ENCODE measurements at places on chromosomes 1 and 21. TPM values are rescaled to one million over a fixed set of nuclear protein-coding genes. Genes with fewer than 3 reads are reported as not detected.

DNA sequence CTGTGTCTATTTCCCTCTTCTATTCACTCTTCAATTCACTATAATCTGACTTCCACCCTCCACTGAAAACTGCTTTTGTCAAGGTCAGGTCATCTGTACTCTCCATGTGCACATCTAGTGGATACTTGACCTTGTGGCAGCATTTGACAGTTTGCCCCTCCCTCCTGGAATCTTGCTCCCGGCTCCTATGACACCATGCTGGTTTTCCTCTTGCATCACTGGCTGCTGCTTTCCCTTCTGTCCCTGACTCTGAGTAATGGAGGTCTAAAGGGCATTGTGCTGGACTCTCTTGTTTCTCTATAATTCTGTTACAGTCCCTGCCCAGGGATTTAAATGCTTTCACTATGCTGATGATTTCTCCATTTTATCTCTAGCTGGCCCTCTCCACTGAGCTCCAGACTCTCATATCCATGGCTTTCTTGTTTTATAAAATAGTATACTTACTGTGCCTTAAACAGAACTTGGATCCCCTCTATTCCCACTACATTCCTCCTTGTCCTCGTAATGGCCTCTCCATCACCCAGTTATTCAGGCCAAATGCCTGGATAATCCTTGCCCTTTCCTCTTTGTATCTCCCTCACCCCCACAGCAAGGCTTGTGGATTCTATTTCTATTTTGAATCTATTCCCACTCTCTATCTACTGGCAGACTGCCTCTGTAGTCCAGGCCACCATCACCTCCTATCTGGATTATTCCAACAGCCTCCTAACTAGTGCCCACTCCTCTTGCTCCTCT is 36.8 kb upstream of the PODN start:
- DNase-seq: no peak
- H3K27ac ChIP-seq: no peak overlapping the region
- no peak overlapping the region for H3K4me3 ChIP-seq
- H3K27me3 ChIP-seq: no peaks in the 10 kb centered on the region
- H3K36me3 ChIP-seq: no peaks in the 10 kb centered on the region

- peaks cover 13% of the 10 kb centered on the region for H3K27me3 ChIP-seq
- H3K4me1 ChIP-seq: no peaks in the 10 kb centered on the region
- H3K4me3 ChIP-seq: no peak overlapping the region
These were observed 66.0 kb upstream of the GRIK3 start for GRCh38 chr1:37100310-37100709.

- no peaks in the 10 kb centered on the region for H3K27me3 ChIP-seq
- no peak overlapping the region for H3K27ac ChIP-seq
- no peak for DNase-seq
These were observed 27.8 kb downstream of the CMPK1 start for GRCh38 chr1:47361380-47361779.

DNA sequence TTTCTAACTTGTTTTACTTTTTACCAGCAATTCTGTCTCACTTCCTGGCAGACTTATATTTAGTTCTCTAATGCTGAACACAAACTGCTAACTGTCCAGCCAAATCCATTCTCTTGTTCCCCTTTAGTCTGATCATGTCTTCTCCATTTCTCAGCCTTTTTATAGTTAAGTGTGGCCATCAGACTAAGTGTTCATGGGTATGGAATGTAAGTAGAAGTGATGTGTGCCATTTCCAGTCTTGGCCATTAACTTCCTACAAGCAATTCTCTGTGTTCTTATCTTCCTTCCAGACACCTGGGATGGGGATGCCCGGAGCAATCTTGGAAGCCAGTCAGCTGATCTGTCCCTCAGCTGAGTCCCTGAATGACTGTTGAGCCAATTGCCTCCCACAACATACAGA is 165.8 kb downstream of the ST6GALNAC3 start:
- peaks cover 23% of the 10 kb centered on the region for H3K4me1 ChIP-seq
- no peak for DNase-seq
- H3K36me3 ChIP-seq: peaks cover 14% of the 10 kb centered on the region

DNA sequence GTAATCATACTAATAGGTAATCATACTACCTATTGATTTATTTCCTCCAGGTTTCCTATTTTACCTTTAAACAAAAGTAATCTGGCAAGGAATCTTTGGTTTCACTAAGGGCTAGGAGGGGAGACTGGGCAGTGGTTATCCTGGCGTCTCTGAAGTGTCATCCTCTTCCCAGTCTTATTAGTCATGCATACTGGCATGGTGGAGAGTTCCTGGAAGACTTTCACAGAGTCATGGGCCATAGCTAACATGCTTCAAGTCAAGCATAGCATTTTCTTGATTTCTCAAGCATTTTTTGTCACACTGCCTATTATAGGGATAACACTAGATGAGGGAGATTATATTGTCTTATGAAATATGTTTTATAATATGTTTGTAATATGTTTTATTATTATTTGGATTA is 64.0 kb upstream of the ASB17 start:
- no peaks in the 10 kb centered on the region for H3K4me1 ChIP-seq
- H3K4me3 ChIP-seq: no peak overlapping the region
- H3K27me3 ChIP-seq: no peaks in the 10 kb centered on the region
- no peak for DNase-seq

DNA sequence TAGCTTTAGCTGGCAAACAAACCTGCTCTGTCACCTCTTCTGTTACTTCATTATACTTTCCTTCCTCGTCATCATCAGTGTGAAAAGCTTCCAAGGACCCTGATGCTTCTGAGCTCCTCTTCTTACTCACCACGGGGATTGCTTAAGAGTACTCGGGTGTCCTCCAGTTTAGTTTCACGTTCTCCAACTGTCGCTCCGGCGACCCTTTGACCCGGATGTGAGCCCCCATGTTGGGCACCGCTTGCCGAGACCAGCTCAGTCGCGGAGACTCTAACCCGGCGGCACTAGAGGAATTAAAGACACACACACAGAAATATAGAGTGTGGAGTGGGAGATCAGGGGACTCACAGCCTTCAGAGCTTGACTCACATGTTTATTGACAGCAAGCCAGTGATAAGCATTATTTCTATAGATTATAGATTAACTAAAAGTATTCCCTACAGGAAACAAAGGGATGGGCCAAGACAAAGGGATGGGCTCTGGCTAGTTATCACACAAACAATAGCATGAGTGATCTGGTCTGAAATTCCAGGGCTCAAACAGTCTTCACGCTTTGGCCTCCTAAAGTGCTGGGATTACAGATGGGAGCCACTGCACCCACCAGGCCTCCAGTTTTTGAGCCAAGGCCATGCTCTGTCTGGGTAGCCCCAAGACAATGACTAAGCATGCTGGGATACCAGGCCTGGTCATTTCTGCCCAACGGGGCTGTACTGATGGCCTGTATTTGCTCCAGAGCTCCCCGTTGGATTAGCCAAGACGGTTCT is 30.1 kb upstream of the ENO1 start:
- H3K4me1 ChIP-seq: peaks cover 16% of the 10 kb centered on the region
- peaks cover 11% of the 10 kb centered on the region for H3K36me3 ChIP-seq
- no peak overlapping the region for H3K4me3 ChIP-seq
- DNase-seq: no peak

GRCh38 chr1:160776178-160776577 is 19.8 kb upstream of the LY9 start:
- H3K27me3 ChIP-seq: no peaks in the 10 kb centered on the region
- DNase-seq: no peak
- H3K4me3 ChIP-seq: no peak overlapping the region
- no peaks in the 10 kb centered on the region for H3K36me3 ChIP-seq
- peaks cover 13% of the 10 kb centered on the region for H3K4me1 ChIP-seq
- no peak overlapping the region for H3K27ac ChIP-seq

GRCh38 chr1:224726441-224727182 is 110.5 kb downstream of the CNIH3 start:
- H3K4me1 ChIP-seq: peaks cover 9% of the 10 kb centered on the region
- H3K27me3 ChIP-seq: no peaks in the 10 kb centered on the region
- H3K4me3 ChIP-seq: no peak overlapping the region
- no peaks in the 10 kb centered on the region for H3K36me3 ChIP-seq
- no peak for DNase-seq

Gene CAMTA1
- 110 TPM for total RNA-seq

DNA sequence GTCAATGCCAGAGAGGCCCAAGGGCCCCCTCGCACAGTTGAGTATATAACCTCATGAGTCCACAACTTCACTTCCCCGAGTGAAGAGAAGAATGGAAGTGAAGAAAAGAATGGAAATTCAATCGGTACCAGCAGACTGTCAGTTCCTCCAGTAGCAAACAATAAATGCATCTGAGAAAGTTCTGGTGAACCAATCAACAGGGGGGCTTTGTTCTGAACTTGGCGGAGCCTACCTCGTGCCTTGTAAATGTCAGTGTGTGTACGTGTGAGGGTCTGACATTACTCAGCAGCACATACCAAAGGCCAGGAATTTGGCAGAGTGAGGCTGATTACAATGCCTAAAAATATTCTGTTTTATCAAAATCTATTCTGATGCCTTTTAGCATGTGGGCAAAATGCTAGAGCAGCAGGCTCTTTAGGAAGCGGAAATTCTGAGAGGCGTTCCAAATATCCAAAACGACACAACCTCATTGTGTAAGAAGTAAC is 238.5 kb downstream of the LTN1 start:
- DNase-seq: no peak
- no peak overlapping the region for H3K27ac ChIP-seq
- H3K27me3 ChIP-seq: no peaks in the 10 kb centered on the region
- no peaks in the 10 kb centered on the region for H3K4me1 ChIP-seq
- H3K4me3 ChIP-seq: no peak overlapping the region

- H3K4me3 ChIP-seq: no peak overlapping the region
- H3K36me3 ChIP-seq: peaks cover 15% of the 10 kb centered on the region
- no peaks in the 10 kb centered on the region for H3K27me3 ChIP-seq
- peaks cover 19% of the 10 kb centered on the region for H3K4me1 ChIP-seq
These were observed 18.4 kb downstream of the HIPK1 start for GRCh38 chr1:113947388-113948107.

DNA sequence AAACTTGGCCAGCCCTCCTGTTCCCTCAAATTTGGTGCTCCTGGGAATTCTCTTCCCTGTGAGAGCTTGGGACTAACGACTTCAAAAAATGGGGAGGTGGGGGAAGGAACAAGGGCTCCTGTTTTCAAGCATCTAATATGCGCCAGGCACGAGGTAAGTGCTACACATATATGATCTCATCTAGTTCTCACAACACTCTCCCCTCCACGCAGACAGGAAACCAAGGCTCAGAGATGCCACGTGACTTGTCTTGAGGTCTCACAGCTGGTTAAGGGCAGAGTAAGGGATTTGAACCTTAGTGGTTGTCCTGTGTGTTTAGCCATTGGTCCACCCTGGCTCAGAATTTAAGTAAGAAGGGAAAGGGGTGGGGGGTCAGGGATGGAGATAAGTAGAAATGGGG is 125.9 kb downstream of the DMRTB1 start:
- H3K36me3 ChIP-seq: no peaks in the 10 kb centered on the region
- H3K4me1 ChIP-seq: peaks cover 3% of the 10 kb centered on the region
- no peak overlapping the region for H3K4me3 ChIP-seq
- no peak for DNase-seq
- no peaks in the 10 kb centered on the region for H3K27me3 ChIP-seq

DNA sequence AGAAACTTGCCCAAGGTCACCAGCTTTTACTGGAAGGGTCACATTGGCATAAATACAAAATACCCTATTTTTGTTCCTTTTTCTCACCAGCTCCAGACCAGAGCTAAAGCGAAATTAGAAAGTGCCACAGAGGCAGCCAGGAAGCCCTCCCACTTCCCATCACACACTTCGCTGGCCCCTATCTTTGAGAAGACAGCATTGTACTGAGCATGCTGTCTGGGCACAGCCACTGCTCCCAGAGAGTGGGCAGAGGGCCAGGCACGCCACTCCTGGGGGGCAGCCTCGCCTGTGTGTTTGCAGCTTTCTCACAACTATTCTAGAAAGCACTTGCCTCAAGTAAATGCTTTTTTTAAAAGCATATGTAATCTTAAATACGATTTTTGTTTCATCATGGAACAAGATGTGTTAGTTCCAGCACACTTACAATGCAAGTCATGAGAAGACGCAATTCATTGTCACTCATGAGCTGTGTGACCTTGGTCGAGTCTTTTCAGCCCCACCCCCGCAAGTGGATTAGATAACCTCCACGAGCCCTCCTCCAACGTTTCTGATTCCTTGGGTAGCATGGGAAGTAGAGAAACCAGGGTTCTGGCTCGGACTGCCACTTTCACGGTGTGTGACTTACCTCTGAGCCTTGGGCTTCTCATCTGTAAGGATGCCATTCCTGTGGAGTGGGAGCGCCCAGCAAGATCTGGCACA is 25.7 kb upstream of the EPHA8 start:
- H3K4me1 ChIP-seq: no peaks in the 10 kb centered on the region
- H3K4me3 ChIP-seq: no peak overlapping the region
- DNase-seq: no peak
- H3K36me3 ChIP-seq: no peaks in the 10 kb centered on the region

- H3K27ac ChIP-seq: no peak overlapping the region
- H3K4me1 ChIP-seq: no peaks in the 10 kb centered on the region
- H3K36me3 ChIP-seq: no peaks in the 10 kb centered on the region
- no peak for DNase-seq
- peaks cover 3% of the 10 kb centered on the region for H3K27me3 ChIP-seq
- no peak overlapping the region for H3K4me3 ChIP-seq
These were observed 75.2 kb downstream of the TRABD2B start for GRCh38 chr1:47921935-47922415.

DNA sequence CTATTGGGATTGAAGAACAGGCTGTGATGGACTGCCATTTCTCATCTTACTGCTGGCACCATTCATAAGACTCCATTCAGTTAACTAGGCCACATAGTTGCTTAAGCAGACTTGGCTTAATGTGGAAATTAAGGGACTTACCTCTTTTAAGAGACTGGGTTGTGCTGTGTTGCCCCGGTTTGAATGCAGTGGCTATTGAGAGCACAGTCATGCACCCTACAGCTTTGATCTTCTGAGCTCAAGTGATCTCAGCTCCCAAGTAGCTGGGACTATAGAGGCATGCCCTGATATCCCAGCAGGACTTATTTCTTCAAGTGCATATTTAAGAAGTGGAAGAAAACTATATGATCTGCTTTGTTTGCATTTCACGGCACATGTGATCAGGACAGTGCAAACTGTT is 181.1 kb downstream of the RASAL2 start:
- peaks cover 10% of the 10 kb centered on the region for H3K36me3 ChIP-seq
- no peak for DNase-seq
- no peaks in the 10 kb centered on the region for H3K27me3 ChIP-seq
- H3K27ac ChIP-seq: no peak overlapping the region
- H3K4me1 ChIP-seq: peaks cover 20% of the 10 kb centered on the region

Gene IVL
- not detected for total RNA-seq

Gene PRAMEF9
- not detected for total RNA-seq

DNA sequence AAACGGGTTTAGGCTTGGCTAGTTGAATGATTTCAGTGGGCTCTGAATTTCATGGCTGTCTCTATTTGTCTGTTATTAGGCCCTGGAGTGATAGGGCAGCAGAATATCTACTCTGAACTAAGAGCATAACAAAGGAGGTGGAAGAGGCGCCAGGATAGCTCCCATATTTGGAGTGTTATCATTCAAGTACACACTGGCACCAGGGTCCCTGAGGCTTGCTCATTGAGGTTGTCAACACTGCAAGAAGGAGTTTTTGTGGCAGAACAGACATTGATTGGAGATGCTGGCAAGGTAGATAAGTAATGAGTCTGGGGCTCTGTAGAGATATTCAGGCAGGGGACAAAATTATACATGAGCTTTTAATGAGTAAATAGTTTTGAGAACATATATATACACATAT is 1748.4 kb downstream of the MRPL39 start:
- DNase-seq: no peak
- no peak overlapping the region for H3K4me3 ChIP-seq
- H3K27me3 ChIP-seq: no peaks in the 10 kb centered on the region
